Activated CD4-positive, alpha-beta T cell treated with anti-CD3 and anti-CD28 coated beads for 36 hours (primary cell): ENCODE measurements at places on chromosomes 1 and 21. TPM values are rescaled to one million over a fixed set of nuclear protein-coding genes. Genes with fewer than 3 reads are reported as not detected.
A peak's percentile ranks its signal among the peaks of the same experiment; 100 is the strongest.

ELF3 gene
- 0.30 TPM for total RNA-seq

- peak; percentile 8 for DNase-seq
These were observed 222.0 kb downstream of the OMA1 start for GRCh38 chr1:58324558-58324957.

- DNase-seq, result no peak
These were observed 132.3 kb downstream of the FCRL5 start for GRCh38 chr1:157419845-157420542.

- no peak for DNase-seq
These were observed 42.9 kb upstream of the TDRD10 start for GRCh38 chr1:154459080-154459479.

GRCh38 chr1:2392686-2393085, 1.0 kb downstream of the RER1 start:
- no peak for DNase-seq

- no peak for DNase-seq
These were observed 1.7 kb downstream of the ATP1B1 start for GRCh38 chr1:169108223-169108622.
